ENCODE measurements at places on chromosomes 13 and 19.

DNA sequence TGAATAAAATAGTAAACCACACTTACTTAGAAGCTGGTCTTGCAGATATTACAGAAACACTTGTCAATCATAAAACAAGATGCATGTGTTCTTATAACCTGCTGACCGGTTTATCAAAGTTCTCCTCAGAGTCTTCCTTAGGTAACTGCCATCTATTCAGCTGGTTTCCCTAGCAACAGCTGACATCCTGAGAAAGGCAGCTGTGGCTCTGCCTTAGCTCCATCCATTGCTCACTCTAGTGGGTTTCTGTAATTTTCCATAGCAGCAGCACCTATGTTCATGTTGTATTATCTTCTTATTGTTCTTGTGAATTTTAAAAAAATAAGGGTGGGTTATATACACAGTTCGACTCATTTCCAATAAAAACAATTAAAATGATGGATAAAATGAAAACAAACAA lies 87.8 kb downstream of the RAP2A start:
- no peak for DNase-seq

- DNase-seq, result no peak
Observed at GRCh38 chr19:37874784-37875183, 31.6 kb downstream of the WDR87 start.

GRCh38 chr13:66265371-66265770 lies 964.8 kb downstream of the PCDH9 start:
- no peak for DNase-seq

DNA sequence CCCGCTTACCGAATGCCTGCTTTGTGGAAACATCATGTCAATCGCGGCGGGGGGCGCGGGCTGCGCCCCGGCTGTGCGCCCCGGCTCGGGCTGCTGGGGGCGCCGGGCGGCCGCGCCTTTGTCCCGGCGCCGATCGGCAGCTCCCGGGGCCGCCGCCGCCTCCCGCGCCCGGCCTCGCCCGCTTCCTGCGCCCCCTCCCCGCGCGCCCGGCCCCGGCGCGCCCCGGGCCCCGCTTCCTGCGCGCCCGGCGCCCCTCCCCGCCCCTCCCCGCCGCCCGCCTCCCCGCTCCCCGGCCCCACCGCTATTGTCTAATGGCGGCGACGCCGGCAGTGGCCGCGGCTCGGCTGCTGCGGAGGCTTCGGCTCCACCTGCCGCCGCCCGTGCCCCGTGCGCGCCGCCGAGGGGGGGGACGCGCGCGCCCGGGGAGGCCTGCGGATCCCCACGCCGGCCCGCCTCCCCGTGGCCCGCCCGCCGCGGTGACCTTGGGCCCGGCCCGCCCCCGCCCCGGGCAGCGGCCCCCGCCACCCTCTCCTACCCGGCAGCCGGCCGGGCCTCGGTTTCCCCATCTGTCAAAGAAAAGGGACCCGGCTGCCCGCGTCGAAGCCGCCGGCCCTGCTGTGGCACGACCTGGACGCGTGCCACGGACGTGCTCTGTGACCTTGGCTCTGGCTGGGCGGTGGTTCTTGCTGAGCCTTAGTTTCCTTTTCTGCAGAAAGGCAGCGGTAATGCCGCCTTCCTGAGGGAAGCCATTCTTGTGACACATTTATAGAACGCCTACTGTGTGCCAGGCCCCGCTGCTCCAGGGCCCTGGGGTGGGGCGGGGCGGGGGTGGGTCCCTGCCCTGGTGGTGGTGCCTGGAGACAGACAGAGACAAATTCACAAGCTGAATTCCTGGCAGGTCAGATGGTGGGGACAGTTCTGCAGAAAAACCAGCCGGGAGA lies at the start of gene TLE5:
Gene TLE5 (minus strand): TSS at position 331 of the 941 bp plus-strand sequence. CDS start 295 bp downstream, at position 36.
- peak; percentile 42 for DNase-seq

DNA sequence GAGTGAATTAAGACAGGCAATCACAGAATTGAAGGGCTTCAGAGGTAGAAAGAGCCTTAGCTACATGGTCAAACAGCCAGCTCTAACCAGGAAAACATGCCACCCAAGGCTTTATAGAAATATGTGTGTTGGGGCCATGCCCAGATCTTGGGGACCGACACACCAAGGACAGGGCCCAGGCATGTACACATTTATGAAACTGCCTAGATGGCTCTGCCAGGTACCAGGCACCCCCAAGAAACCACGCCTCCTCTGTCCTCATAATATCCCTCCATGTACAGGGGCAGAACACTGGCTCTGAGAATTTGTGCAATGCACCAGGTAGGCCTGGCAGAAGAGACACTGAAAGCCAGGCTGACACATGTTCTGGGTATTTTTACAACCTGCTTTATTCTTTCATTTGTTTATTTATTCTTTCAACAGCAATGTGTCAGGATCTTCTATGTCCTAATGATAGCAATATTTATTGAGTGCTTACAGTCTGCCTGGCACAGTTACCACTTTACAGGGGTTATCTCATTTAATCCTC lies 137.9 kb upstream of the LSM14A start:
- no peak for DNase-seq

DNA sequence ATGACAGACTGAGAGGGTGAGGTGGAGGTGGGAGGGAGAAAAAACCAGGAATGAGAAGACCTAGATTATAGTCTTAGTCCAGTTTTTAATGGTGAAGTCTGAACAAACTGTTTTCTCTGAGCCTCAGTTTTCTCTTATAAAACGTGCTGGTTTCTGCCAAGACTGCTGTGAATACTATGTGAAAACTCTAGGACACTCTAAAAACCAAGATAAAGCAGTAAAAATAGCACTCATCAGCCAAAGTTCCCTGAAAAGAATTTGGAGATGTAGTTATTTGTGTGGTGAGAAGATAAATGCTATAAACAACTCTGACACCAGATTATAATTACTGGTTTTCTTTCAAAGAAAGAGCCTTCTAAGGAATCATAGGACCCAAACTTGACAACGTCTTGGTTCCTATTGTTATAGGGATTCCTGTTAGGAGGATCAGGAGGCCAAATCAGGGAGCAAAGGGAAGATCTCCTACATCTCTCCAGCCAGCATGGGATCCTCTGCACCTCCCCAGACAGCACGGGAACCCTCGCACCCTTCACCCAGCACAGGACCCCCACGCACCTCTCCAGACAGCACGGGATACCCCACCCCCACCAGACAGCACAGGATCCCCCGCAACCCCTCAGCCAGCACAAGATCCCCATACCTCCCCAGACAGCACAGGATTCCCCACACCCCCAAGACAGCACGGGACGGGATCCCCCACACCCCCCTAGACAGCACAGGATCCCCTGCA lies 130.2 kb downstream of the MIPEP start:
- no peak for DNase-seq
